ENCODE measurements at places on chromosomes 1 and 21.

DNA sequence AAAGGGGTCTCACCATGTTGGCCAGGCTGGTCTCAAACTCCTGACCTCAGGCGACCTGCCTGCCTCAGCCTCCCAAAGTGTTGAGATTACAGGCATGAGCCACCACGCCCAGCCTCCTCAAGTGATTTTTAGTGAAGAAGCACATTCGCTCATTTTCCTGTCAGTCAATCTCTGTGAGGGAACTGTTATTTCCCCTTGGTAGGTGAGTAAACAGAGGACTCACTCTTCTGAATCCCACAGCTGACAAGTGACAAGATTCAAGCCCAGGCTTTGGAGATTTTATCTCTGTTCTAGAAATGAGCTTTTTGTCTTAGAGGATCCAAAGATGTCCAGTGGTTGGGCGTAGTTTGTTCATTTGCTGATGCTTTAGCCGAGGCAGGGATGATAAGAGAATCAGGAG, 43.9 kb upstream of the TACSTD2 start:
- no peak for DNase-seq

DNA sequence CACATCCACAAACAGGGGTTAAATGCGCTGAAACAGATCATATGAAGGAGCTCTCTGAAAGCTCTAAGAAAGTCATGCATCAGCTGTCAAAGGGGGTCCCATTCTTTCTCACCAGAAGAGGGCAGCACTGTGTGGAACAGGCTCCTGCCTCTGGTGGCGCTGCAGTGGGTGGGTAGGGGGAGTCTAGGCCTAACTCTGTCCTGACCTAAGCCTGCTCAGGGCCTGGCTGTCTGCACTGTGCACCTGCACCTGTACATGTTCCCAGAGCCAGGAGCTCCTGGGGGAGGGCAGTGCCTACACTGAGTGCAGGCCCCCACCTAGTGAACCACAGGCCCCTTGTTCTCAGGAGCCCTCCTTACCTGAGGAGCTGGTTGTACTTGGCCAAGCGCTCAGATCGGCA, 16.0 kb downstream of the ENO1 start:
- DNase-seq, result no peak

DNA sequence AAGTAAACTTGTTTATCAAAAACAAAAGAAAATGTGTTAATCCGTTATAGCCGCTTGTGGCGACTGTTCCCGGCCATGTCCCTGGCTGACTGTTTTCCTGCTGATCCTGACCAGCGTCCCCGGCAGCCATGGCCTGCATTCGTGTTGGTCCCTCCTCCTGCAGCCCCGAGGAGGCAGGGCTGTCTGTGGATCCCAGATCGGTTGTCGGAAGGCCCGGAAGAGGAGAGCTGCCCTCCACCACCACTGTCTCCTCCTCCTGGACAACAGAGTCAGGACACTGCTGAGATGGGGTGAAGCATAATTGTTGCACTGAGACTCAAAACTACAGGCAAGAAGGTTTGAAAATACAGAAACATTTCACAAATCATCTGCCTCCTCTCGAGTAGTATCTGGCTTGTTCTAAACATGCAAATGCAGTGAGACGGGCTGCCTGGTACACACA, 3.6 kb upstream of the MXRA8 start:
- peak; percentile 77 for DNase-seq

- no peak for DNase-seq
Observed at GRCh38 chr1:40646315-40646714, 19.2 kb downstream of the RIMS3 start.

DNA sequence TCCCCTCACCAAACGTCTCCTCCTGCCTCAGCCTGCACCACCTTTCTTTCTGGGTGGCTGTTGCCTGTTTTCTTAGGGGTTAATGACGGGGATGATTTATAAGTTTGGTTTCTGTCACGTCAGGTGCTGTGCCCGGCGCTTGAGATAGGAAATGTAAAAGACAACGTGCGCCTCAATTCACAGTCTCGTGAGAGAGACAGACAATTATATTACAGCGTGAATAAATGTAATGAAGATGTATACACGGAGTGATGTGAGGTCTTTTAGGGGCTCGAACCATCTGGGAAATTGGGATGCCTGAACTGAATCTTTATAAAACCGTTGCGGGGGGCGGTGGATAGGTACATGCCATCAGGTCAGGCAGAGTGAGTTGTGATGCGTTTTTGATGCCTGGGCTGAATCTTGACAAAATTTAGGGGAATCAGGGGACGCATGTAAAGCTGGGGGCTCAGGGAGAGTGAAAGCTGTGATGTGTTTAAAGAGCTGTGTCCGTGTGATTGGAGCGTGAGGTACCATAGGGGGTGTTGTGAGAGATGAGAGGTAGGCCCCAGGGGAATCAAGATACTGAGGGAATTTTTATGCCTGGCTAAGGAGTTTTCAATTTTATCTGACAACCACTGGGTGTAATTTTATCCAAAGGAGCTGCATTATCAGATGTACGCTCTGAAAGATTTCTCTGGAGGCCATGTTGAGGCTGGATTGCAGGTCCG, 831 bp downstream of the TIPRL start:
- no peak for DNase-seq
